G401 (cell line): ENCODE measurements at places on chromosomes 3 and 15.

GRCh38 chr3:127595303-127595702 lies 2.9 kb upstream of the MCM2 start:
- DNase-seq = no peak

- peak; percentile 69 for DNase-seq
These were observed 352.6 kb downstream of the EPHB1 start for GRCh38 chr3:135147657-135148056.

DNA sequence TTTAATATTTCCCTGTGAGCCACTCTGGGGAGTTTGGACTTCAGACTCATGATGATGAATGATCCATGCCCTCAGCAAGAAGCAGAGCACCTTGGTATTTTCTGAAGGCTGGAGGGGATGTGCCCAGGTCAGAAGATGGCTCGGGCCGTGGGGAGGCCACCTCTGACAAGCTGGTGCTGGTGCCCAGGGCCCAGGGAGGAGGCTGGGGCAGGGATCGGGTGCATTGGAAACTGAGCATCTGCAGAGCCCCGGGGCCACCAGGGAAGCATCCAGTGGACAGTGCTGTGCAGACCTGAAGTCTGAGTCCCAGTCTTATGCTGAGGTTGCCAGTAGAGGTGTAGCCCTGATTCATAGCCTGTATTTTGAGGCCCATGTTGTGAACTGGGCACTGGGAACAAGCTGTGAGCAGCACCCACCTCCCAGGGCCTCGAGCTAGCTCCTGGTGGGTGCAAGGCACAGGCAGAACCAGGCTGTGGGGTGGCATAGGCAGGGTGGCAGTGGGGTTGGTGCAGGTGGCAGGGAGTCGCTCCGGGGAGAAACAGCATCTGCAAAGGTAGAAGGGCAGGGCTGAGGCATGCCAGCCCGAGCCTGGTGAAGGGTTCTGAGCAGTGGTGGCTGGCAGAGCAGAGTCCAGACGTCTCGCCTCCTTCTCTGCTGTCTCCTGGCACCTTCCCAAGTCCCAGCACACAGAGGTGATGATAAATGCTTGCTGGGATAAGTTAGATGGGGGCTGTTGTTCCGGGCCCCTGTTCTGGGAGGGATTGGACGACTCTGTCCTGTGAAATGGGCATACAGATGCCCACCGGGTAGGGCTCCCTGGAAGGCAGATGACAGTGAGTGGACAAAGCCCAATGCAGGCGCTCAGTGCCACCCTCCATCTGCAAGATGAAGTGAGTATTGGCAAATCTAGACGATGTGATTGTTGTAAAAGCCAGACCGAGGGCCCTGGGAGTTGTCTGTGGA lies 10.6 kb downstream of the DNAJB8 start:
- no peak for DNase-seq

GRCh38 chr15:101025501-101025885 lies 106.3 kb downstream of the LRRK1 start:
- no peak for DNase-seq

DNA sequence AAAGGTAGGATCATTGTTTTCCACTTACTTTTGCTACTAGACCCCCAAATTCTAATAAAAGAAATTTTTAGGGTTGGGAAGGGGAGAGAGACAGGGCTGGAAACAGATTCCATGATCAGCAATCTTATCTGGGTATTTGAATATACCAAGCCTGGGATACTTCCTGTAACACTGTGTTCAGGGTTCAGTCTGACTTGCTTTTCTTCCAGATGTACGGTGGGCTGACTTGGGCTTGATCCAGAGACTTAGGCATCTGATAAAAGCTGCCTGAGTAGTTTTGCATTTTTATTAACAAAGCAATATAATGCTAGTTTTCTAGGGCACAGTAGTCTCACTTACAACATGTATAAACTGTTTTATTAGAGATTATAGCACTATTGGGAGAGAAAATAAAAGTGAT lies 49.2 kb downstream of the KCNMB2 start:
- DNase-seq = no peak

GRCh38 chr3:141542202-141542969 lies 55.6 kb downstream of the RASA2 start:
- no peak for DNase-seq

DNA sequence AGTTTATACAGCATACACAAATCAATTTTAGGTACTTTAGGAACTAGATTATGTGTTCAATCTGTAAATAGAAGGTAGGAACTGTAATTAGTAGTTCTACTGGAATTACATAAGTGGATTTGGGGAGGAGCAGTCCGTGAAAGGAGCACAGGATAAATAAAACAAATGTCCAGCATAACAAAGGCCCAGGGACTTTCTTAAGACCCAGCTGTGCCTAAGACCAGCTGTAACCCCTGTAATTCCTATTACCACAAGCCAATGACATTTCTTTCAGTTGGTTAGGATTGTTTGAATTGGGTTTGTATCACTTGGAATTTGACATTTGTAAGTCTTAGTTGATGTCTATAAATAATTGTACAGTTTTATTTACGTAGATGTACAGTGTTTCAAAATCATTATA lies 4.8 kb upstream of the ZBTB20 start:
- DNase-seq = no peak

DNA sequence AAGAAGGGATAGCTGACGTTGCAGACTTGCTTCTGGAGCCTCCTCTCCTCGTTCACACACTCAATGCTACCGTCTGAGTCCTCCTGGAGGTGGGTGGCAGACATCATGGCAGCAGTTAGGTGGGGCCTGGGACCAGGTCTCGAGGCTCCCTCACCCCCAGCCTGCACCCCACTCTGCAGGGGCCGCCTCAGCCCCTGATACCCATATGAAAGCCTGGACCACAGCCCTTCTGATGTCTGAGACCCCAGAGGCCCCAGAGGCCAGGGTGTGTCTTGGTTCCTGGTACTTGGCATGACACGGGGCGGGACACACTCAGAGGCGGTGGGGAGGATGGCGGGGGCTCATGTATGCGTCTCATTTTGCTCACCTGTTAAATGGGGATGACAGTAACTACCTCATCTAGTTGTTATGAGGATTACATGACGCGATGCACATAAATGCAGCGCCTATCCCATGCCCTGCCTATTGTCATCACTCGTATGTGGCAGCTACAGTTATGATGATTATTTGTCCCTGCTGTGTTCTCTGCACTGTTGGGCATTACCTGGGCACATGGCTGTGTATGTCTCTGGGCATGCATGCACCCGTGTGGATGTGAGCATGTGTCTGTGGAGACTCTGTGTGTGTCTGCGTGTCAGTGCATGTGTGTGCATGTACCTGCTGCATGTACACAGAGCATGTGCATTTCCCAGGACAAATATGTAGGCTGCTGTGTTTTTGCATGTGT lies 39.9 kb downstream of the FEM1B start:
- DNase-seq = no peak

GRCh38 chr15:67120839-67121643 lies 55.6 kb downstream of the SMAD3 start:
- DNase-seq = no peak

DNA sequence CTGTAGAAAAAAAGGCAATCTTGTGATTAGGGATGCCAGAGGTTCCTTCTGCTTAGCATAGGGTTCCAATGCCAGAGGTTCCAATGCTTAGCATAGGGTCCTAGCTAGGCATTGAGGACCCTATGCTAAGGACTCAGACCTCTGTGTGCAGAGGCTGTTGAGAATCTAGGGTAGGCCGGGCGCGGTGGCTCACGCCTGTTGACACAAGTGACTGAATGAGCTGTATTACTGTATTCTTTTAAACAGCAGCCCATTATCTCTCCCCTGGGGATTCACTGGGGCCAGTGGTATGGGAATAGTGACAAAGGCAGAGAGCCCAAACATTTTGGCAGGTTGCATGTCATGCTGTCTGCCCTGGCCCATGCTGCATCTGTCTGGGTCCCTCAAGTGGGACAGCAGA lies 16.2 kb downstream of the PAK6 start:
- DNase-seq = no peak

- no peak for DNase-seq
These were observed 14.0 kb upstream of the LARP6 start for GRCh38 chr15:70867911-70868467.

- peak; percentile 12 for DNase-seq
These were observed 45.3 kb downstream of the CAPN3 start for GRCh38 chr15:42404461-42405235.

- no peak for DNase-seq
These were observed 542.2 kb downstream of the FOXP1 start for GRCh38 chr3:71041371-71041770.

- no peak for DNase-seq
These were observed 39.5 kb upstream of the ZBTB20 start for GRCh38 chr3:115186351-115187148.

DNA sequence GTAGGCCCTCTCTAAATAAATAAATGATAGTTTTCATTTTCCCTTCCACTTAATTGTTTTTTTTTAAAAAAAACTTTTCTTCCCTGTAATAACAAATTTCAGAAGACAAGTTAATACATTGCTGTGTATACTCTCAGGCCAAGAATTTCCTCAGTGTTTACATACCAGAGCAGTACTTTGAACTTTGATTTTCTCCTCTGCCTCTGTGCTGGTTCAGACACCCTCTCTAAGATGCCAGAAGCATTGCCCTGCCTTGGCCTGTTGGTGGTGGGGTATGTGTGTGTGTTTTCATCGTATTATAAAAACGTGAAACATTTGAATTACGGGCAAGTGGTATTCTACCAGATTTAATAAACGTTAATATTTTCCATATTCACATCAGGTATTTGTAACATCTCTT lies 70.1 kb downstream of the SMAD3 start:
- no peak for DNase-seq

GRCh38 chr3:150299201-150299600 lies 108.9 kb upstream of the TSC22D2 start:
- no peak for DNase-seq

DNA sequence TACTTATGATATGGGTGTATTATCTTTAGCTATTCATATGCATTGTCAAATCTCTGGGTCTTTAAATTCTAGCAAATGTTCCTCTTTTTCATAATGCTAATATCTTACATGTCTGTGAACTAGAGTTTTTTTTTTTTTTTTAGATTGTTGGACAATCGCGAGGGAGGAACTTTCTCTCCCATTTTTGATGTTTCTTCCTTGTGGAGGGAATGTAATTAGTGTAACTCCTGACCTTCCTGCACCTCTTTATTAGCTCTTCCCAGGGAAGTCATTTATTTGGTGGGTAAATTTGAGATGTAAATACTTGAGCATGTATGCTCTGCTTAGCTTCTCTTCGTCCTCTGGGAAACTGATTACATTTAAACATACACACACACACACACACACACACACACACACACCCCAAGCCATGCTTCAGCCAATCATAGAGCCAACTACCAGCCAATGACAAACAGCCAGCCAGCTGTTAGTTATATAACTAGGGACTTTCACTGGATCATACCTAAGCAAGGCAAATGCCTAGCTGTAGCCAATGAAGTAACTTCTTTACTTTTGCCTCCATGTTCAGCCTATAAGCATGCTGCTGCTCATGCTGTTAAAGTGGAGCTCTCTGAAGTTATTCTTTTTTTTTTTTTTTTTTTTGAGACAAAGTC lies 8.3 kb upstream of the USP8 start:
- DNase-seq = no peak

GRCh38 chr15:57134851-57135250 lies 216.4 kb downstream of the TCF12 start:
- DNase-seq = peak; percentile 60

DNA sequence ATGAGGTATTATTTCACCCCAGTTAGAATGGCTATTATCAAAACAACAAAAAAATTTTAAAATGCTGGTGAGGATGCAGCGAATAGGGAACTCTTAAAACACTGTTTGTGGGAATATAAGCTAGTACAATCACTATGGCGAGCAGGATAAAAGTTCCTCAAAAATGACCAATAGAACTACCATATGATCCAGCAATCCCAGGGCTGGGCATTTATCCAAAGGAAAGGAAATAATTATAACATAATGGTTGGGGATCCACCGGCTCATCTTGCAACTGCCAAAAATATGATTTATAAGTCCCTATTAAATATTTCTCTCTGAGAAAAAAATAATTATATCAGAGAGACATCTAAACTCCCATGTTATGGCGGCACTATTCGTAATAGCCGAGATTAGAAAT lies 127.6 kb upstream of the MME start:
- DNase-seq = no peak

GRCh38 chr3:140100479-140100878 lies 165.5 kb downstream of the CLSTN2 start:
- no peak for DNase-seq
